NCI-H1694 treated with DMSO at 0.1 percent for 48 hours (cell line): ENCODE measurements at places on chromosomes 3 and 15.

GRCh38 chr3:50632450-50632849 lies 15.5 kb downstream of the MAPKAPK3 start:
- DNase-seq: no peak

GRCh38 chr3:150370122-150370602 lies 37.9 kb upstream of the TSC22D2 start:
- DNase-seq: no peak

GRCh38 chr3:73683706-73684105 lies 59.0 kb upstream of the PDZRN3 start:
- DNase-seq: no peak

DNA sequence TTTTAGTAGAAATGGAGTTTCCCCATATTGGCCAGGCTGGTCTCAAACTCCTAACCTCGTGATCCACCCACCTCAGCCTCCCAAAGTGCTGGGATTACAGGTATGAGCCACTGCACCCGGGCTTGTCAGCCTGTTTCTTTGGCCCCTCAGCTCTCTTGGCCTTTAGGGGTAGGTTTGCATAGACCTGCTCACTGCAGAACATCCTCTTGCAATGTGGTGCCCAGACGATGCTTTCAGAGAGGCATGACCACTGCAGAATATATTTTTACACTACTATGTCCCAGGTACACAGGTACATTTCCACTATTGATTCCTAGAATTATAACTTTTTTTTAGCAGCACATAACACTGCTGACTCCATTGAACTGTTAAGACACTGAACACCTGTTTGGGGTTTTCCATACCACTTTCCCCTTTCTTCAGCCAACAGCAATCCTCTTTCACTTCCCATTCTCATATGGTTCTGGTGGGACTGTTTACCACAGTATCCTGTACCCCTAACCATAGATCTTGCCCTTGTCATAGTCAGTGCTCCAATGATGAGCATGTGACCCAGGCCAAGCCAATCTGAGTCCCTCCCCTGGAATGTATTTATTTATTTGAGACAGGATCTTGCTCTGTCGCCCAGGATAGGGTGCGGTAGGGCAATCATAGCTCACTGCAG lies 21.1 kb downstream of the CCDC32 start:
- no peak for DNase-seq

DNA sequence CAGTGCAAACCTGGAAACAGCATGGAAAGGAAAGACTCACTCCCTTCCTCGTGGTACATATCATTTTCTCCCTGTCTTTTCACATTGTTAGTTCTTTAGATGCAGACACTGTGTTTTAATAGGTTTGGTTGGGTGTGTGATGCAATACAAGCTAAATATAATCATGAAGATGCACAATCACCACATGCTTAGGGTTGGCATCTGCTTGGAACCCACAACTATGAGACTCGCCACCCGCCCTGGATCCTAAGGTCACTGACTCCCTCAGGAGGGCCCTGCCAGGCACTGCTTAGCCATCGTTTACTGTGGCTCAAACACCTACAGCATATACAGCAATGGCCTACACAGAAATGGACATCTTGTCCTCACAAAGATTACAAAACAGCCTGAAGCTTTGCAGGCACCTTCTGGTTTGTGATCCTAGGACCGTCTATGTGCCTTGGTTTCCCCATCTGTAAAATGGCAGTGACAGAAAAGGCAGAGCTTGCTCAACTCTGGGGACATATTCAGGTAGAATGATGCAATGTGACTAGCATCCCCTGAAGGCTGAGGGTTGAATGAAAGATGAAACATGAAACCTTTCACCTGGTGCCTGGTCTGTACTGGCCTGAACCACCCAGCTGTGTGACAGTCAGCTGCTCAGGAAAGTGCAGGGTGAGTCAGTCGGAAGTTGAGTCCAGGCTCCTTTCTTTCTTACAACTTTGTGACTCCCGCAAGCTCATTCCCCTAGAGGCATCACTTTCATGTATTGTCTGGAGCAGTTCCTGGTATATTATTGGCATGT lies 123.6 kb upstream of the PFN2 start:
- DNase-seq: no peak

DNA sequence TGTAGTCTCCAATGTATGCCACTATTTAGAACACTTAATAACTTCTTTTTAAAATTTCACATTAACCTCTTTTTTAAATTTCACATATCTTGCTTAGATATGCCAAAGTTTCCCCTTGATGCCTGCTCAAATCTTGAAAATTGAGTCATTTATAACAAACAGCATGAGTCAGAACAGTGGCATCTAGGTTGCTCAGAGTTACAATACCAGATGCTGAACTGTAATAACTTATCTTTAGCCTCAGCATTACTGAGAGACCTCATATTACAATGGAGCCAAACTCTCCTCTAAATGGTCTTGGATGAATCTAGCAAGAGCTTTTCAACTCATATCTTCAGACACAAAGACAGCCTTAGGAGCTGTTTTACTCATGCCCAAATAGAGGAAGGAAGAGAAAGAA lies 439.3 kb upstream of the ARPP21 start:
- DNase-seq: no peak

- no peak for DNase-seq
These were observed 162.6 kb downstream of the KLF13 start for GRCh38 chr15:31489281-31489680.

DNA sequence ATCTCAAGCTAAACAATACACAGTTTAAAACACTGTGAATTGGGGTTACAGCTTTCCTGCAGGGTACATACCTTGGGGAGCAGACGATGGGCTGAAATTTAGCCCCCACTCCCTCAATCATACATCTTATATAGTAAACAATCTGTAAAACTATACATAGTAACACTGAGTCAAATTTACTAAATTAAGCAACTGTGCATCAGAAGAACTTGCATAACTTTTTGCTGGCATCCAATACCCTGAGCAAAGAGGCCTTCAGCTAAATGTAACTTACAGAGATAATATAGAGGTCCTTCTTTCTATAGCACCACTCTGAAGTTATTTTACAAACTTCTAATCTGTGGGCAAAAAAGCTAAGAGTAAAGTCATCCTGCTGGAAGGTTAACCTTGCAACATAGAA lies 603.6 kb upstream of the TGFBR2 start:
- DNase-seq: no peak

- peak; percentile 39 for DNase-seq
These were observed 710 bp downstream of the ABHD10 start for GRCh38 chr3:111979434-111980038.

DNA sequence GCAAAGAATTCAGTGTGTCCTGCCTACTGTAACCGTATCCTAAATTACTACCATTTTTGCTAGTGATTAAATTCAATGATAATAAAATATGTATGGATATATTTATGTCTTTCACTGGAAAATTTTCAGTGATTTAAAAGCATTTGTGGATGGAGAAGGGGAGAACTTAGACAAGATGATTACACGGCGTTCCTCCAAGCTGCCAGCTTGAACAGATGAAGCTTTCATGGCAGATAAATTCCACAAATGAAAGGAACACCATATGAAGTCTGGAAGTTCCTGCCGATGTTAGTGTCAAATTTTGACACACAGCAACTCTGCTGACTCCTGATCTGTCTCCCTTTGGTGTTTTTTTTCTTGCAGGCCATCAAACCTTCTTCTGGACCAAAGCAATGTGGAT lies 364.7 kb downstream of the EPHA3 start:
- no peak for DNase-seq

GRCh38 chr3:32428092-32429068 lies 36.7 kb downstream of the CMTM7 start:
- no peak for DNase-seq

DNA sequence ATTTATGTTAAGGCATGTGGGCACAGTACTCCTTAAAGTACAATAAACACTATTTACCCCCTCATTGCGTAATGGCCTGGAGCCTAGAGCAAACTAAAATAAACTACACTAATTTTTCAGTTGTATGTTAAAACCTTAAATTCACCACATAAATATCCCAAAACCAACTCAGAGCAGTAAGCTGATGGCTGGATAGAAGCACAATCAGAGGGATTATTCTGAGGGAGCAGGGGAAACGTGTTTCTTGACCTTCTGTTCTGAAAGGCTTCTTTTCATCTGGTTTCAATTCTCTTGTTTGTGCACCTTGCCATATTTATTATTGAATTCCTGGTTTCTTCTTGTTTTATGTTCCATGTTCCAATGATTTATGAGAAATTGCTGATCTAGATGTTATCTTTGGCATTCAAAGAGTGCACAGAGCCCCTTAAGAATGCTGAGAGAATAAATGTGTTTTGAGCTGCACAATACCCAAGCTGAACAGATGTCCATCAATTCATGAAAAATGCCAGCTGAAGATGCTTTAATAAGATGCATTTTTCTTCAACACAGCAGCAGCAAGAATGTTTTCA lies 29.6 kb downstream of the RPL22L1 start:
- DNase-seq: no peak

GRCh38 chr3:177904621-177905020 lies 631.6 kb upstream of the KCNMB2 start:
- DNase-seq: no peak

- DNase-seq: no peak
These were observed 88.6 kb upstream of the ADAMTS17 start for GRCh38 chr15:100430411-100430810.

GRCh38 chr3:94099311-94099710 lies 36.5 kb downstream of the NSUN3 start:
- no peak for DNase-seq

DNA sequence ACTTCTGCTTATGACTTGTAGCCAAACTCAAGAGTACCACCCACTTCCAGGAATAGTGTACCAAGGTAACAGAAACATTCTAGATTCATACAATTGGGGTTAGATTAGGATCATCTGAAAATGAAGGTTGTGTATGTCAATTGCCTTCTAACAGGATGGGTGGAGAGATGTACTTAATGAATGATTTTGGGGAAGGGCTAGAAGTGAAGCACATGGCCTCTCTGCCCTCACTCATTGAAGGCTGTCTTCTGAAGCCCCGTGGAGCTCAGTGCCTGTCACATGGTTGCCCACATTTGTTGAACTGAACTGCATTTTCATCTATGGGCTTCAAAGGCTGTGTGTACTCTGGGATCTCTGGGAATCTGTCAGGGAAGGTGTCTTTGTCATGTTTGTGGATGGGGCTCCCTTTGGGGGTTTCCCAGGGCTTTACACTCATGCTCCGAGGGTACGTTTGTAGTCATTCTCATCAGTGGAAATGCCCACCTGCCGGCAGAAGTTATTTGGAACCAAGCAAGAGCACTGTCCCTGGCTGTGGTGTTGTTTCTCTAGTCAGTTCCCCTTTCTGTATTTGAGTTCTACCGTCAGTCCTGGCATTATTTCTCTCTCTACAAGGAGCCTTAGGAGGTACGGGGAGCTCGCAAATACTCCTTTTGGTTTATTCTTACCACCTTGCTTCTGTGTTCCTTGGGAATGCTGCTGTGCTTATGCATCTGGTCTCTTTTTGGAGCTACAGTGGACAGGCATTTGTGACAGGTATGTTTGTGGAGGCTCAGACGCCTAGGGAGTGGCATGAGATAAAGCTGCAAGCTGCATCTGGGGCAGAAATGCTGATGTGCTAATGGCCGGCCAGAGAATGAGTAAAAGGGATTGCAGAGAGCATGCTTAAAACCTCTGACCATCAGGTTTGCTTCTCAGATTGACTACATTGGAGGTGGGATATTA lies 22.4 kb downstream of the CD86 start:
- no peak for DNase-seq

DNA sequence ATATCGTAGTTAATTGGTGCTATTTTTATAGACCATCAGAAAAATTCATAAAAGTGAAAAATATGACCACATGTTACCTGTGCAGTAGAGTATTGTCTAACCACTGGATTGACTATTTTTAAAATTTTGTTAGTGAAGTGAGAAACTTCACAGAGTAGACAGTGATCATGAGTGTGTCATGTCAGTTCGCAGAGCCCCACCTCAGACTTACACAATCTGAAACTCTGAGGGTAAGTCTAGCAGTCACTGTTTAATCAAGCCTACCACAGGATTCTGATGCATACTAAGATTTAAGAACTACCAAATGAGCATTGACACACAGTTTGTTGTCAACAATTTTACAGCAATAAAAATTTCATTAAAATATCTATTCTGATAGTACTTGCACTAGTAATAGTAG lies 552.9 kb upstream of the SUCLG2 start:
- DNase-seq: no peak

DNA sequence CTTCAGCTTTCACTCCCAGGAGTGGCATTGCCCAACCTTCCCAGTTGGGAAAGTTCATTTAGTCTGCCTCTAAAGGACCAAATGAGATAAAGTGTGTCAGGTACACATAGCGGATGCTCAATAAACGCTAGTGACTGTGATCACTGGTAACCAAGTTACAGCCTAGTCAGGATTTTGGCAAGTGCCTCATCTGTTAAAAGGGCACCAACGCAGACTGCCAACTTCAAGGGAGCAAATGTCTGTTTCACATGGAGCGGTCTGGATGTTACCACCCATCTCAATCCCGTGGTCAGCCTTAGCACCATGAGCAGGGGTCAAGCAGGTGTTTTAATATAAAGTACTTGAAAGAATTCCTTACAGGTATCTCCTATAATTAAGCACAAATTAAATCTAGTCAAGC lies 22.7 kb downstream of the SLCO3A1 start:
- no peak for DNase-seq

GRCh38 chr3:177401375-177401774 lies 204.1 kb upstream of the TBL1XR1 start:
- no peak for DNase-seq

DNA sequence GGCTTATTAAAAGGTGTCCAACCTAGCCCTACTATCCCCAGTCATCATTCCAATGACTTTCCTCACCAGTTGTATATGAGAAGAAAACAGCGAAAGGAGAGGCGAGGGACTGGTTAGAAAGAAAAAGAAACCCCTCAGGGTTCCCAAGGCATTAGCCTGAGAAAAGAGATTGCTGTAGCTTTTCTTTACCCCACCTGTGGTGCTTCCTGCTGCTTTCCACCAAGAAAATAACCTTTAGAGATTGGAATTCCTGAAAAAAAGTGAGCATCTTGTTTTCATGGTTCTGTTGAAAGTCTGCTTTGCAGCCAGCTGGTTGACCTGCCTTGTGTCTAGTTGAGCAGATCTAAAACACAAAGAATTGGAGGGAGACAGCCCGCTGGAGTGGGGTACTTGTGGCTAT lies 196.4 kb downstream of the CADPS start:
- DNase-seq: no peak

DNA sequence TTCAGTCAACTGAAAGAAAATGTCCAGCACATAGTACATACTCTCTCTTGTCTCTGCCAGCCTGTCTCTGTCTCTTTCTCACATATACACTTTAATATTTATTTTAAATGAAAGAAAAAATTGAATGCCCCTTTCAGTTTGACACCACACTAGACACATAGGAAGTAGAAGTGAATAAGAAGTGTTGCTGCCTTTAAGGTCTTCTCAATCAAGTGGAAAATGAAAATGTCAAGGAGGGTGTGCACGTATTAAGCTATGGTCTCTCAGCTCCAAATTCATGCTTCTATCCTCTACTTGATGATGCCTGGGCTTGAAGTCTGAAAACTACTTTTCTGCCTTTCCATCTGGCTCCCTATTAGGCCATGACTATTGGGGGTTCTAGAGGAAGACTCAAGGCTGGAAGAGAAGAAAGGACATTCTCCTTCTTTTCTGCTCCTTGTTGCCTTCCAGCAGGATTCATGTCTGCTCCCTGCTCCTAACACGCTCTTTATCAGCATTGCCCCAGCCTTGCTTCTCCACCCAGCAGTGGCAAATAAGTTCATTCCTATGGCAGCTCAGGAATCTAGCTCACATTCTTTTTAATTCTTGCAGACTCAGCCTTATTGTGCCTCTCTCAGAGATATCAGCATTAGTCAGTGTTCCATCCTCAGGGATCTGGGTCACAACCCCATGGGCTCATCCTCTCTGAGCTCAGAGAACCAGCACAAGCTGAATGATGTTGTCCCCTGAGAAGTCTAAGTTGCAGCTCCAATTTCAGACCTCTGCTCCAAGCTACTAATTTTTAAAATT lies 609.1 kb upstream of the GRM7 start:
- no peak for DNase-seq

- DNase-seq: no peak
These were observed 3.9 kb upstream of the PSTPIP1 start for GRCh38 chr15:76991048-76991447.
